Lower lobe of right lung (tissue), 2 donors: ENCODE measurements at places on chromosomes 2 and 18. TPM values are rescaled to one million over a fixed set of nuclear protein-coding genes. Genes with fewer than 3 reads are reported as not detected.

The EPB41L3 gene
- total RNA-seq: 72.5 TPM

The RASGRP3 gene
- total RNA-seq: 13.7 TPM

The TBR1 gene
- total RNA-seq: not detected

The ACVR1C gene
- 1.7 TPM for total RNA-seq

The PROKR1 gene
- not detected for total RNA-seq

The MC5R gene
- total RNA-seq: not detected

The EML6 gene
- total RNA-seq: 2.5 TPM

The KHK gene
- total RNA-seq: 5.1 TPM

The RESP18 gene
- total RNA-seq: not detected

The LONRF2 gene
- total RNA-seq: 2.1 TPM

The ASB18 gene
- total RNA-seq: not detected

The FSHR gene
- not detected for total RNA-seq

The ADD2 gene
- 2.1 TPM for total RNA-seq

The STPG4 gene
- total RNA-seq: 0.77 TPM

The RIT2 gene
- not detected for total RNA-seq

The POTEJ gene
- total RNA-seq: not detected

The TEX261 gene
- 71.3 TPM for total RNA-seq

The IMMT gene
- total RNA-seq: 58.0 TPM

The SATB2 gene
- 5.0 TPM for total RNA-seq

The SLC23A3 gene
- total RNA-seq: 3.4 TPM

The DSC3 gene
- total RNA-seq: 0.24 TPM

The AKAIN1 gene
- total RNA-seq: not detected

The ZSWIM2 gene
- not detected for total RNA-seq

The COPS7B gene
- 31.2 TPM for total RNA-seq

The MAPK4 gene
- total RNA-seq: 2.9 TPM

The CHRNG gene
- total RNA-seq: not detected

The DSG2 gene
- total RNA-seq: 27.6 TPM

The ASXL3 gene
- 1.4 TPM for total RNA-seq

The RGPD4 gene
- total RNA-seq: not detected

The IL1RL2 gene
- not detected for total RNA-seq

The CPLX4 gene
- total RNA-seq: not detected

The EGR4 gene
- total RNA-seq: not detected

The PDCD1 gene
- total RNA-seq: 1.4 TPM
